ENCODE measurements at places on chromosomes 2 and 18.
A peak's percentile ranks its signal among the peaks of the same experiment; 100 is the strongest.

DNA sequence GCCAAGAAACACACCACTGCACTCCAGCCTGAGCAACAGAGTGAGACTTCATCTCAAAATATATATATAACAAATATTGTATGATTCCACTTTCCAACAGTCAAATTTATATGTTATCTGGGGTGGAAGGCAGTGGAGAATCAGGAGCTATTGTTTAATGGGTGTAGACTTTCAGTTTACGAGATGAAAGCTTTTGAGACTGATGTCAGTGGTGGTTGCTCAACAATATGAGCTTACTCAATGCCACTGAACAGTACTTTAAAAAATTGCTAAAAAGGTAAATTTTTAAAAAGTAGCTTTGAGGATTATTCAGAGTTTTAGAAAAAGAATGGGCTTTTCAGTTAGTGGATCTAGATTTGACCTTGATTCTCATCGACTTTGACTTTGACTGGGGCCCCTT lies 105.9 kb upstream of the ST6GAL2 start:
- no peak for DNase-seq

DNA sequence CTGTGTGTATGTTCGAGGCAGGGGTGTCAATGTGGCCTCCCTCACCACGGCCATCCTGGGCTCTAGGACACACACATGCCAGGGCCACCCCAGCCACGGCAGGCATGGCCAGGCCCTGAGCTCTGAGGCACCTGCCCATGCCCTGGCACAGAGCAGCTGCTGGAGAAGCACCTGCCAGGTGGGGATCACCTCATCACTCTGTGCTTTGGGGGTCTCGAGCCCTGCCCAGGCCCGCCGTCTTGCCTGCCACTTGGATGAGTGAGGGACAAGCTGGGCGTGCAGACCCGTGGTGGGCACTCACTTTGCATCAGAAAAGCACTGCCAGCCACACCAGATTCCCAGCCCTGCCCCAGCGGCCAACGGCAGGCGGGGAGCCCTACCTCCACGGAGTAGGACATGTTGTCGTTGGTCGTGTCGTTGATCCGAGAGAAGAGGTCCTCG lies 33.1 kb downstream of the KIF1A start:
- no peak for DNase-seq

GRCh38 chr2:216559625-216560156 lies 61.0 kb downstream of the RPL37A start:
- DNase-seq, result peak; percentile 77

DNA sequence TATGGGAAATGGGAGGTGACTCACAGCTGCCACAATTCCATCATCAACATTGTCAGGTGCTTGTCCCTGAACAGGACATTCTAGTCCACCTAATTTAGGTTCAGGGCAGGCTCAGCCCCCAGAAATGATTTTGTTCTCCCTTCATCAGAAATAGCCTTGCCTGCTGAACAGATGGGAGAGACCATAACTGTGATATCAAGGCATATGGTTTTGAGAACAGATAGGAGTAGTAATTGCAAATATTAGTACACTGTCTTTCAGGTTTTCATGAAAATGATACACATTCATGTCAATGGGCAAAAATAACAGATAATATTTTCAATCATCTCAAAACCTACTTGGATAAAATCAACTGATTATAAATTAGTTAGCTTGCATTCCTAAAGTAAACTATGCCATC lies 316.5 kb downstream of the MBD2 start:
- DNase-seq, result no peak

- DNase-seq, result no peak
Observed at GRCh38 chr18:63155169-63155852, 164.3 kb downstream of the BCL2 start.

DNA sequence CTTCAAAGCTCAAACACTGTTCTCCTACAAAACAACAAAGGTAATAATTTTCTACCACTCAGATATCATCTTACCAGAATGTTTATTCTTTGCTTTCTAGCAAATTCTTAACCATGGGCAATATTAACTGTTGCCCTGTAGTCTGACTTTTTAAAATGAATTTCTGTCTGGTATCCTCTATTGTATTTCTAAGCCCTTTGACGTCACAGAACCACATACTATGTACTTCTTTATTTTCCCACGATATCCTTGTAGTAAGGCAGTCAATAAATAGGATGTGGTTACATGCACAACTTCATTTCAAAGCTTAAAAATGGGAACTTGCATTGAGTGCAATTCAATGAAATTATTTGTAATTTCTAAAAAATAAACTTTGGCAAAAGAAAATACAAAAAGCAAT lies 58.7 kb downstream of the THADA start:
- no peak for DNase-seq
